ELF-1 (cell line): ENCODE measurements at places on chromosomes 16 and 17.

GRCh38 chr17:60280673-60281072, 111.3 kb downstream of the USP32 start:
- DNase-seq, result no peak

DNA sequence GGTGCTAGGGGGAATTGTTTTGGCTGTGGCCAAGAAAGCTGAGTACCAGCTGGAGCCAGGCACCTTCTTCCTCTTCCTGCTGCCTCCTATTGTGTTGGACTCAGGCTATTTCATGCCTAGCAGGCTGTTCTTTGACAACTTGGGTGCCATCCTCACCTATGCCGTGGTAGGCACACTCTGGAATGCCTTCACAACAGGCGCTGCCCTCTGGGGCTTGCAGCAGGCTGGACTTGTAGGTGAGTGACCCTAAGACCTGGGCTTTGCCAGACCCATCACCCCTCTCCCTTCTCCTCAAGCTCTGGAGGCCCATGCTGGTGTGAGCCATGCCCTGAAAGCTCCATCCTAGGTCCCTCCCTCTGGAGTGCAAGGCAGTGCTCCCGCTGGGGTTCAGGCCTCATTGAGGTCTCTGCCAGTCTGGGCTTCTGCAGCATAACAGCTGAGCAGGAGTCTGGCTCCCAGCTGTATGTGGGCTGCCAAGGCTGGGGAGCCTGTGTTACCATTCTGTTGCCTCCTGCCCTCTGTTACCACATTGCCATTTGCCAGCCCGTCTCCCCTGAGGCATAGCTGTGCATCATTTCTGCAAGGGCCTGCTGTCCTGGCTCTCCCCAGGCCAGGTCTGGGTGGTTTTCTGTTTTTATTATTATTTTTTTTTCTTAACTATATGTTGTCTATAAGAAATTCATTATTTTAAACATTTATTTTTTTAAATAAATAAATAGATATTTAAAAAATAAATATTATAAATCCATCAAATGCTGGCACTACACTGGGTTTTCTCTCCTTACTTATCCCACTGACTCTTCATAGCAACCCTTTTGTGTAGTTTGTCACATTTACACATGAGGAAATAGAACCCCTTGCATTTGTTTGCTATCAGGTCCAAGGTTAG, 4.1 kb downstream of the SLC9A5 start:
- no peak for DNase-seq

GRCh38 chr17:57785022-57785421, 39.9 kb upstream of the CCDC182 start:
- no peak for DNase-seq

DNA sequence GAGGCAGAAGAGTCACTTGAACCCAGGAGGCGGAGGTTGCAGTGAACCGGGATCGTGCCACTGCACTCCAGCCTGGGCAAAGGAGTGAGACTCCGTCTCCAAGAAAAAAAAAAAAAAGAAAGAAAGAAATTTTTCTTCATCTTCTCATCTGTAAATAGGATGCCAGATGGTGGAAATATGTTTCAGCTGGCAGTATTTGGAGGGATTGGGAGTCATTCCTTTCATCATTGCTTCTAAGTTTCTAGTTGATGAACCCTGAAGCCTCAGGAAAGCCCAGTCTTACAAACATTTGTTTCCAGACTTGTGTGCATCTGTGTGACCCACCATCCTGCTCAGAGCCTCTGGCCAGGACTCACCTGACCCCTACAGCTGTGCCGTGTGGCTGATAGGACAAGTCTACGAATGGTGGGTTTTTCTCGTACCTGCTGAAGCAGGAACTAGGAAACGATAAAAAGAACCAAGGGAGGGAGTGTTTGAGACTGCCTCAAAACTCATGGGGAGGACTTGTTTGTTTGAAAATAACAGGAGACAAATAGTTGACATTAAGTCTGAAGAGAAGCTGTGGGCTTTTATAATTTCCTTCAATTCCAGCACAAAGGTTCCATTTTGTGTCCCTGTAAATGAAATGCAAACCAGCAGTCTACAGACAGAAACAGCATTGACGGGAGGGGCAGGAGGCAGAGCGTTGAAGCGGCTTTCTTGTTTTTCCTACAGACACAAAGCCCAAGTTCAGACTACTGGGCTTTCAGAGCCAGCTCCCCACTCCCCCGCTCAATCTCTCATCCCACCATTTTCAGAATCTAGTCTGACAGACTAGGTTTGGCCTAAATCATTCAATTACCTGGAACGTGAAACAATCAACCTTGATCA, 24.9 kb downstream of the CDRT4 start:
- DNase-seq, result no peak

- peak; percentile 22 for DNase-seq
Measured at GRCh38 chr16:11977376-11978041, 975 bp downstream of the SNX29 start.

DNA sequence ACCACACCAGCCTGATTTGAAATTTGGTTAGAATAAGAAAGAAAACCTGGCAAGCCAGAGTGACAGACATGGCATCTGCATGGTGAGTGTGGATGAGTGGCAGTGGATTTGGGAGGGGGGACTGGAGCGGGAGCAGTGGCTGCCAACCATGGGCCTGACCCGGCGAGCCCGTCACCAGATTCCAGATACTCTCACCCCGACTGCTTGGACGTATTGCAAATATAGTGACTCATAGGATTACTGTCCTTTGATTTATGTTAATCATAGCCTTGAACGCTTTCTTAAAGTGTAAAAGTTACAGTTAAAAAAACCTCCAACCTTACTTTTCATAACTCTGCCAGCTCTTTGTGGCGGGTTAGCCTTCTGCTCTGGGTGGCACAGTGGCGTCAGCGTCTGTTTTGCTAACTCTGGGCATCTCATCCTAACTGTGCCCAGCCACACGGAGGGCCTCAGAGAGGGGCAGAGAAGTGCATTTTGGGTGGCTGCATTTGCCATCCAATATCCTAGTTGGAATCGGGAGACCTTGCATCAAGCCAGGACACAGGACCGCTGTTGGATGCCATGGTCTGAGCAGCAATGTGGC, 26.8 kb upstream of the FOXK2 start:
- no peak for DNase-seq

- no peak for DNase-seq
Measured at GRCh38 chr16:85736921-85737320, 14.0 kb downstream of the C16orf74 start.

GRCh38 chr17:77695386-77695785, 263.1 kb upstream of the TNRC6C start:
- DNase-seq, result no peak

DNA sequence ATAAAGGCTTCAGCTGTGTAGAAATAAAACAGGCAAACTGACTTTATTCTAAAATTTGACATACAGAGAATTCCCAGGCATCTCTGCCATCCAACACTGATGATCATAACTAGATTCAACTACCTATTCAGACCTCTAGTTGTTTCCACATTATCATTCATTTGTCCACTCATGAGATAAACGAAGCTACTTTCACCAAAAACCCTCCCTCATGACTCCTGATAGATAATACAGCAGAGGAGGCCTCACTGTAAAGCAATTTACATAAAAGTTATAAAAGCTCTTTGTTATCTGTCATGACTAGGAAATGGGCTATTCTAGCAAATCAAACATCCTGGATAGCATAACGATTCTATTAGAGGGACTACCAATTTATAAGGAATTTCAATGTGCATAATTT, 19.6 kb upstream of the RFFL start:
- DNase-seq, result no peak

DNA sequence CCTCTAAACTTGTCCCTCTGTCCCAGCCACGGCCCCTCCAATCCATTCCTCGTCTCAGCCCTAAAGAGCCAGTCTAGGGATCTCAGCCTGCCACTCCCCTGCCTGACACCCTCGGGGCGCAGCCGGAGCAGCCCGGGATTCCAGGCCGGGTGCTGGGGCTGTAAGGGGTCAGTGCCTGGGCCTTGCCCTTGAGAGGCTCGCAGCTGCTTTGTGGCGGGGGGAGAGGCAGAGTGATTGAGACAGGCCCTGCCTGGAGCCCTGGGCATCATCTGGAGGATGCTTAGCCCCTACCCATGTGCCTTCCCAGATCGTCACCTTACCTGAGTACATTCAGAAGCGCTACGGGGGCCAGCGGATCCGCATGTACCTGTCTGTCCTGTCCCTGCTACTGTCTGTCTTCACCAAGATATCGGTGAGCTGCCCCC, 8.3 kb downstream of the SLC5A10 start:
- DNase-seq, result peak; percentile 68

DNA sequence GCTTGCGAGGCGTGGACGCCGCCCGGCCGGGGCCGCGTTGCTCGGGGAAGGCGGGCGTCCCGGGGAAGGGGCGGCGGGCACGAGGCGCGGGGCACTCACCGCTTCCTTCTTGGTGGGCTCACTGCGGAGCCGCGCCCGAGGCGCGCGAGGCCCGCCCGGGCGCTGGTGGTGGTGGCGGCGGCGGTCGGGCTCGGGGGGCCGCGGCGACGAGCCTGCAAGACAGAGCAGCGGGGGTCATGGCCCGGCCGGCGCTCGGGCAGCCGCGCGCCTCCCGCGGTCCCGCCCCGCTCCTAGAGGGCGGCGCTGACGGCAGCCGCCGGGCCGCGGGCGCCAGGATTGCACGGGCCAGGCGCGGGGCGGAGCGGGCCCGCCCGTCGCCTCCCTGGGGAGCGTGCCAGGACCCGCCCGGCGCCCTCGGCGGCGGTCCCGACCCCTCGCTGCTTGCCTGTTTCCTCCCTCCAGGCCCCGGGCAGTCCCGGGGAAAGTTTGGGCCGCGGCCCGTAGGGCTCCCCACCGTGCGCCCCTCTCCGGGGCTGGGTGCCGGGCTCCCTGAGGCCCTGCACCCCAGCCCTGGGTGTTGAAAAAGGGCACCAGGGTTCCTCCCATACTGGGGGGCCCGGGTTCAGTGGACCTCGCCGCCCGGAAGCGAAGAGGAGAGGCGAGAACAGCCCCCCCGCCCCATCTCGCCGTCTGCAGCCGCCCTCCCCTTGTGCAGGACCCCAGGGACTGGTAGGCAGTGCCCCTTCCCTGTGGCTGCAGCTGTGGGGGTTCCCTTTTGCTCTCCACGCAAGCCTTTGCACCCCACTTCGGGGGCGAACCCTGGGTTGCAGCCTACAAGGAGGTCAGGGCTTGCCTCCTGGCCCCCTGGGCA, at the start of gene C16orf74:
C16orf74 (minus strand) TSS at position 270 of the 871 bp plus-strand sequence. CDS start 15,879 bp downstream, outside the sequence.
- DNase-seq, result no peak

- DNase-seq, result peak; percentile 36
Measured at GRCh38 chr17:81052199-81052997, 17.4 kb downstream of the BAIAP2 start.

DNA sequence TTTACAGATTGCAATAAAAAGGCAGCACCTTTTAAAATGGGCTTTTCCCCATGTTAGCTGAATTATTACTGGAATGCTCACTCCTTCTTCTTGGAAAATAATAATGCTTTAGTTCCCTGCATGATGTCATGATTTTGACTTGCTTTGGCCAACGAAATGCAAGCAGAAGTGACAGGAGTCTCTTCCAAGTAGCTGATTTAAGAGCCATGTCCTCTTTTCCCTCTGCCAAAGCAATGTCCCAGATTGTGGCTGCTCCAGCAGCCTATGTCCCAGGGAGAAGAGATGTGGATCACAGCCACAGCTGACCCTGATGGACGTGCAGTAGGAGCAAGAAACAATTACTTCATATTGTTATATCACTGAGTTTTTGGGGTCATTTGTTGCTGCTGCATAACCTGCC, 246.6 kb downstream of the HAPSTR1 start:
- no peak for DNase-seq

DNA sequence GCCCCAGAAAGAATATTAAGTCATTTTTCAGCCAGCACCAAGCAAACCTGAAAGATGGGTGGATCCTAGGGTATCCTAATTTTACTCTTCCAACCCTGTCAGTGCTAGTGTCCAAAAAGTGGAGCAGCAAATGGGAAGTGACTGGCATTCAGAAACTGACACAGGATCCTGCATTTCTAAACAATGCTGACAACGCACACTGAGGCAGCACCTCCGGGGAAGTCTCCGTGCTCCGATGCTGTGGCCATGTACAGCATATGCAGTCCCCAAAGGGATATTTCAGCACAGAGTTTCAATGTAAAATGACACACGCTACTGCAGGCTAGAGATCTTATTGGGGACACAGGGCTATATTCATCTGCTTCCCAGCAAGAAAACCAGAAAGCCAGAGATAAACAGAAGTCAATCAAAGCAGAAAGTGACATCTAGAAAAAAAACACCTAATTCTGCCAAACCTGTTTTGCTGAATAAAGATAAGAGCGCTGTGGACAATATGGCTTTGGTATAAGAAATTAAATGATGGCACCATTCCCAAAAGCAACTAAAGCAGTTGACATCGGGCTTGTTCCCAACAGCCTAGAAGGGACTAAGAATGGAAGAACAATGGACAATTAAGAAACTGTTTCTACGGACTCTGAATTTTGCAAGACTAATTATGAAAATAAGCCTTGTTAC, 17.3 kb downstream of the XYLT1 start:
- DNase-seq, result no peak

- no peak for DNase-seq
Measured at GRCh38 chr17:9941305-9941704, 36.2 kb upstream of the RCVRN start.
